ENCODE measurements at places on chromosomes 2 and 18.

GRCh38 chr18:35045121-35045520, 3.9 kb downstream of the MAPRE2 start:
- peak; percentile 43 for DNase-seq

- DNase-seq, result no peak
These were observed 3.8 kb downstream of the SLC66A3 start for GRCh38 chr2:11158916-11159573.

- no peak for DNase-seq
These were observed 37.8 kb downstream of the GATA6 start for GRCh38 chr18:22207021-22207758.

DNA sequence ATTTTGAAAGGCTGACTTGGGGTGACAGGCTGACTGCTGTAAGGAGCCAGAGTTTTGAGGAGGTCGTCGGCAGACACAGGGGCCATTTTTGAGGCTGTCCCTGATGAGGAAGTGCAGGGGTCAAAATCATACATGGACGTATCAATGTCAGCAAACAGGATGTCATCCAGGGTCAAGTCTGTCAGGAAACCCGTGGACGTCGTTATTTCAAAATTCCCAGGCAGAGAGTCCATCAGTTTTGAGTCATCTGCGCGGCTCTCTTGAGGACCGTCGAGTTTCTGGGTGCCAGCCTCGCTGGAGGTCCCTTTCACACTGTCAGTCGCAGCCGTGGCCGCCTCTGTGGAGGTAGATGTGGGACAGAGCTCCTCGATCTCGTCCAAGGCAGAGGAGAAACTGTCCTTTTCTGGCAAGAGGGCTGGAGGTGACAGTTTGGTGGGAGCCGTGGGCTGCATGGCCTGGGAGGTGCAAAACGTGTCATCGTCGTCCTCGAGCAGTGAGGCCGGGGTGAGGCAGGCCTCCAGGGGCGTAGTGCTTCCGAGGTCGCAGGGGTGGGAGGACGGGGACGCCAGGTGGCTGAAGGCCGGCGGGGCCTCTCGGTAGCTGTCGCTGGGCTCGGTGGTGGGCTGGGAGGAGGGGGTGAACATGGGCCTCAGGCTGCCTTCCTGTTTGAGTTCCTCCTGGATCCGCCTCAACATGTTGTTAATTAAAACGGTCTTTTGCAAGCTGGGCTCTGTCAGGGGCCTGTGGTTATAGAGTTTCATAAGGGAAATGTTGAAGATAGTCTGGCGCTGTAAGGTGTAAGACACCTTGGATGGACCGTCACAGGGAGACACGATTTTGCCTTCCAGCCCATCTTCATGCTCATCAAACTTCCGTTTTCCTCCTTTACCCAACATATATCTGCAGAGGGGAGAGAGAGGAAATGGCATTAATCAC, 17.5 kb downstream of the SERTAD2 start:
- no peak for DNase-seq

DNA sequence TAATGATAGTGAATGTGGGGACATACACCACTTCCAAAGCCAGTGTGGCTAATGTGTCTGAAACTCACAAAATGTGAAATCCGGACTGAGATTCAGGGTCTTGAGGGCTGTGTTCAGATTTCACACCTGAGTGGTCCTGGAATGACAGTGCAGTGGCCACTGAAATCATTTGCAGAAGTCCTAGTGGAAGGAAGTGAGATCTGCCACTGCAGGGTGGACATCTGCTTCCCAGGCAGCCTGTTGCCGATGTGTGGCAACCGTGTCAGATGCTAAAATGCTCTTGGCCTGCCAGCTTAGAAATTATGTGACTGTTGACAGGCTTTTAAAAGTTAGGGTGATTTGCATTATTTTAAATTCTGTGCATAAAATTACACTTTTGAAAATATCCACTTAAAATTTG, 77.8 kb upstream of the TMEM200C start:
- DNase-seq, result no peak

GRCh38 chr2:129801575-129801974, 177.9 kb upstream of the RAB6C start:
- DNase-seq, result no peak
